Mesothelial cell of epicardium (in vitro differentiated cells): ENCODE measurements at places on chromosomes 5 and 9. TPM values are rescaled to one million over a fixed set of nuclear protein-coding genes. Genes with fewer than 3 reads are reported as not detected.

Gene TRIM36
- 1.3 to 2.5 TPM (median 1.3 TPM) in 3 replicates for total RNA-seq

Gene GGTA1
- total RNA-seq = 0.22 TPM in 1 of 3 replicates, not detected in the others

Gene JAK2
- total RNA-seq = 5.3 to 6.7 TPM (median 6.6 TPM) in 3 replicates

Gene CLTB
- 43.3 to 46.8 TPM (median 44.1 TPM) in 3 replicates for total RNA-seq

- no peak for DNase-seq
- H3K27me3 ChIP-seq = no peaks in the 10 kb centered on the region
- H3K27ac ChIP-seq = no peak overlapping the region
- H3K4me3 ChIP-seq = no peak overlapping the region
- peaks cover 1% of the 10 kb centered on the region for H3K36me3 ChIP-seq
These were observed 32.0 kb downstream of the SLC46A2 start for GRCh38 chr9:112858625-112859147.

DNA sequence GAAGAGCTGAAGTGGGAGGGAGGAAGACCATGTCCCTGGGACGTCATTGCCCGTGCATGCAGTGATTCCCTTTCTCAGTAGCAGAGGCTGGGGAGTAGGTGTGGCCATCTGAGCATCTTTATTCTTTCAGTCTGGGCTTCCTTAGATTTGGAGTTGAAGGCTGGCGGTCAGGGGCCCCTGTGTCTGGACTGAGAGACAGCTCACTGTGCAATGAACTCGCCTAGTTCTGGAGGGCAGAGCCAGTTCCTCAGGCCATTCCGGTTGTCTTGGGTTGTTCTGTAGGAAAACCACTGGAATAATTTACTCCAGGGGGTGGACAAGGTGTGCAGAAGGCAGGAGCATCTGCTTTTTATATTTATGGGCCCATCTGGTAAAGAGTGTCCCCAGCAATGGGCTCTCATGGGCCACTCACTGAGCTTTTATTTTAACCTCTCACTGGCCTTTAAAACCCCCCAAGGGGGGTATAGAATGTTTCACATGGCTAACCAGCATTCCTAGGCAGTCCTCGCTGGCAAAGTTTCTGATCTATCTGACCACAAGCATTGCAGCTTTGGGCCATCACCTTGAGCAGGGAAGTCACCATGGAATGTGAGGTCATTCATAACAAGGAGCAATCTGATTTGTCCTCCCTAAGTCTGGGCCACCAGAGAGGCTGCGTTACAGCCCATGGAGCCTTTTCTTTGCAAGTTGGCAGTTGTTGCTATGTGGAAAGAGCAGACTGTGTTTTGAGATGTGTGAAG is 9.2 kb downstream of the STC2 start:
- peaks cover 68% of the 10 kb centered on the region for H3K4me1 ChIP-seq
- DNase-seq = no peak
- H3K27me3 ChIP-seq = no peaks in the 10 kb centered on the region
- H3K4me3 ChIP-seq = no peak overlapping the region
- H3K36me3 ChIP-seq = peaks cover 31% of the 10 kb centered on the region

GRCh38 chr9:88535226-88536022 is 446 bp downstream of the NXNL2 start:
- H3K4me1 ChIP-seq = peaks cover 38% of the 10 kb centered on the region
- peak overlapping the region; percentile 69 for H3K27ac ChIP-seq
- H3K36me3 ChIP-seq = no peaks in the 10 kb centered on the region
- no peak for DNase-seq

DNA sequence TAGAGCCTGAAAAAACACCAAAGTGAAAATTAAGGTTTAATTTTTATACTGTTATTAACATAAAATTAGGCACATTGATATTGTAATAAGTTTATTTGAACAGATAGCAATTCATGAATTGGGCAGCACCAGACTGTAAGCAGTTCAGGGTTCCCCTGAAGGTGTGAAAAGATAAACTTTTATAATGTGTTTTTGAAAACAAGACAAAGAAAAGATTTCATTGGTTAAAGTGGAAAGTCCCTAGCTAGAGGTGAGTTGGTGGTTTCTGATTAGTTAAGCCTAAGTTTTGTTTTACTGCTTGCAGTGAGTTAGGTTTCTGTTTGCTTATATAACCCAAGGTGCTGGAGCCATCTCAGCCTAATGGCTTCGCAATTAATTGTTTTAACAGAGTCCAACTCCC is 96.5 kb upstream of the RPS23 start:
- no peaks in the 10 kb centered on the region for H3K27me3 ChIP-seq
- no peak overlapping the region for H3K27ac ChIP-seq
- no peak overlapping the region for H3K4me3 ChIP-seq
- peaks cover 5% of the 10 kb centered on the region for H3K4me1 ChIP-seq
- H3K36me3 ChIP-seq = peaks cover 11% of the 10 kb centered on the region

GRCh38 chr9:108835831-108836230 is 20.0 kb downstream of the ACTL7B start:
- H3K27ac ChIP-seq = no peak overlapping the region
- no peaks in the 10 kb centered on the region for H3K36me3 ChIP-seq
- DNase-seq = no peak
- H3K4me3 ChIP-seq = no peak overlapping the region

GRCh38 chr5:96133341-96134079 is 171.9 kb upstream of the ELL2 start:
- H3K4me1 ChIP-seq = peaks cover 8% of the 10 kb centered on the region
- H3K27ac ChIP-seq = no peak overlapping the region

GRCh38 chr5:122915717-122916461 is 70.5 kb downstream of the SNX24 start:
- no peak for DNase-seq
- peak overlapping the region; percentile 93 for H3K27ac ChIP-seq
- H3K4me1 ChIP-seq = peaks cover 19% of the 10 kb centered on the region
- no peaks in the 10 kb centered on the region for H3K27me3 ChIP-seq

DNA sequence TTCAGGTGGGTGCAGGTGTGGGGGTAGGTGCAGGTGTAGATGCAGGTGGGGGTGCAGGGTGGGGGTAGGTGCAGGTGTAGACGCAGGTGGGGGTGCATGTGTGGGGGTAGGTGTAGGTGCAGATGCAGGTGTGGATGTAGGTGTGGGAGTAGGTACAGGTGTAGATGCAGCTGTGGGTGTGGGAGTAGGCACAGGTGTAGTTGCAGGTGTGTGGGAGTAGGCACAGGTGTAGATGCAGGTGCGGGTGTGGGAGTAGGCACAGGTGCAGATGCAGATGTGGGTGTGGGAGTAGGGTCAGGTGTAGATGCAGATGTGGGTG is 94.6 kb downstream of the PHF2 start:
- no peaks in the 10 kb centered on the region for H3K4me1 ChIP-seq
- H3K36me3 ChIP-seq = peaks cover 10% of the 10 kb centered on the region
- no peaks in the 10 kb centered on the region for H3K27me3 ChIP-seq
- no peak overlapping the region for H3K27ac ChIP-seq
- H3K4me3 ChIP-seq = no peak overlapping the region

GRCh38 chr5:9313751-9314150 is 232.1 kb downstream of the SEMA5A start:
- H3K4me3 ChIP-seq = no peak overlapping the region
- no peaks in the 10 kb centered on the region for H3K27me3 ChIP-seq
- H3K4me1 ChIP-seq = peaks cover 10% of the 10 kb centered on the region
- H3K36me3 ChIP-seq = peaks cover 2% of the 10 kb centered on the region
- DNase-seq = no peak

GRCh38 chr5:54581831-54582548 is 64.4 kb downstream of the SNX18 start:
- H3K4me3 ChIP-seq = no peak overlapping the region
- H3K27ac ChIP-seq = no peak overlapping the region
- no peaks in the 10 kb centered on the region for H3K36me3 ChIP-seq
- no peak for DNase-seq
- H3K27me3 ChIP-seq = no peaks in the 10 kb centered on the region
- peaks cover 14% of the 10 kb centered on the region for H3K4me1 ChIP-seq
